ENCODE measurements at places on chromosomes 12 and 14.
A peak's percentile ranks its signal among the peaks of the same experiment; 100 is the strongest.

DNA sequence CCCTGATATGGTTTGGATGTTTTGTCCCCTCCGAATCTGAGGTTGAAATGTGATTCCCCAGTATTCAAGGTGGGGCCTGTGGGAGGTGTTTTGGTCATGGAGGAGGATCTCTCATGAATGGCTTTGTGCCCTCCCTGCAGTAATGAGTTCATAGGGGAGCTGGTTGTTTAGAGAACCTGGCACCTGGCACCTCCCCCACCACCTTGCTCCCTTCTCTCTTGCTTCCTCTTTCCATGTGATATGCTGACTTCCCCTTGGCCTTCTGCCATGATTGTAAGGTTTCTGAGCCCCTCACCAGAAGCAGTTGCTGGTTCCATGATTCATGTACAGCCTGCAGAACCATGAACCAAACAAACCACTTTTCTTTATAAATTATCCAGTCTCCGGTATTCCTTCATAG, 32.6 kb downstream of the CD163L1 start:
- no peak for DNase-seq

- no peak for DNase-seq
Observed at GRCh38 chr14:54600717-54601109, 33.8 kb downstream of the SAMD4A start.

- DNase-seq = no peak
Observed at GRCh38 chr12:8145754-8146441, 10.9 kb upstream of the ZNF705A start.

DNA sequence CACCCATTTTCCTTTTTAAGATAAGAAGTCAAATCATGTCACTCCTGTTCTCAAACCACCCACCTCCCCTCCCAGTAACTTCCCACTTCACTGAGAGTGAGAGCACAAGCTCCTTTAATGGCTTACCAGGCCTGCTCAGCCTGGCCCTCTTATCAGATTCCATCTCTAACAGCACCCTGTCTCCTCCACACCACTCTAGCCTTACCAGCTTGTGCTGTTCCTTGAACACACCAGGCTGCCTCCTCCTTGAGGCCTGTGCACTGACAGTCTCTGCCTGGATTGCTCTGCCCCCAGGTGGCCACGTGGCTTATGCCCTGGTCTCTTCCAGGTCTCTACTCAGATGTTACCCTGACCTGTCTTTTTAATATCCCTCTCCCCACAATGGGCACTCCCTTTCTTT, 40.1 kb upstream of the EVL start:
- no peak for DNase-seq

DNA sequence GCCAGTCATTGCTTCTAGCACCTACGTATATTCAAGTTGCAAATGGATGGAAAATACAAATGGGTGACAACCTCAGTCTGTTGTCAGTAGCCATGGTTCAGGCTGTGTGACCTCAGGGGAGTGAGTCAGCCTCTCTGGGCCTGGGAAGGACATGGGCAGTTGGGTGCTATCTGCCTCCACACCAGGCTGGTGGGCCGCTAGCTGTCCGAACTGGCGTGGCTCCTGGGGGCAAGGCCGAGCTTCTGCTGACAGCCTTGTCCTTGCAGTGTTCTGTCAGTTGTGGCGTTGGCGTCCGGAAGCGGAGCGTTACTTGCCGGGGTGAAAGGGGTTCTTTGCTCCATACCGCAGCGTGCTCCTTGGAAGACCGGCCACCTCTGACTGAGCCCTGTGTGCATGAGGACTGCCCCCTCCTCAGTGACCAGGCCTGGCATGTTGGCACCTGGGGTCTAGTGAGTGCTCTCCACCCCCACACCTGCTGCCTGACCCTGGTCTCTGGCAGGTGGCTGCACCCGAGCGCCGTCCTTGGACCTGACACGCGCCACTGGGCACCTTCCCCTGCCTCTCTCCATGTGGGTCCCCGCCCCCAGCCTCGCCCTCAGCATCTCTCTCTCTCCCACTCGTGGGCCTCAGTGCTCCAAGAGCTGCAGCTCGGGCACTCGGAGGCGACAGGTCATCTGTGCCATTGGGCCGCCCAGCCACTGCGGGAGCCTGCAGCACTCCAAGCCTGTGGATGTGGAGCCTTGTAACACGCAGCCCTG, 17.1 kb downstream of the PAPLN start:
- DNase-seq = no peak

- peak; percentile 27 for DNase-seq
Observed at GRCh38 chr14:106879241-106879640, 1352.9 kb downstream of the TMEM121 start.

DNA sequence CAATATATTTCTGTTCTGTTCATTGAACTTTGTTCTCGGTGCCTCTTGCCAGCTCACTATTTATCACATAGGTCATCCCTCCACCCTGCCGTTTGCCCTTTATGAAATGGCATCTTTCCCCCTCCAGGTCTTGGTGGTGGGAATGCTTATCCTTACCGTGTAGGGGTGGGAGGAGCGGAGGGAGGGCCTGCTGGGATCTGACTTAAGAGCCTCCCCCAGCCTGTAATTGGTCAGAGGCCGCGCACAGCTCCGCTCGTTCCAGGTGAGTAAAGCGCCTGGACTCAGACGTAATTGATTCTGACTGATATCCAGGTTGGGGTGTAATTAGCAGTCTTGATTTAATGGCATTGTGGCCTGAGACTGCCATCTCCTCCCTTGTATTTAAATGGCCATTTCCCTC, 185.3 kb downstream of the TSPAN9 start:
- DNase-seq = no peak

DNA sequence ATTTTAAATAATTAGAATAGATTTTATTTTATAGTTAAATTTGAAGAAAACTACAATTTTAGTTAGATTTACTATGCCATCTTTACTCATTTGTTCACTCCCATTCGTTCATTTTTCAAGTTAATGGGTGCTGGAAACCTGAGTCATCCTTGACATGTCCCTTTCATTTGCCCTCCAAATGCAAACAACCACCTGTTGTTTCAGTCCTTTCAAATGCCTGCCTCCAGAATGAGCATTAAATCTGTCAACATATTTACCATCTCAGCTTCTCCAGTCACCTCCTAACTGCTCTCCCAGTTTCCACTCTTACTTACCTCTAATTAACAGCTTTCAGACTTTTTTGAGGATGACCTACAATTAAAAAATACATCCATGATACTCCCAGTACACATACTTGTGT, 375.5 kb downstream of the RAD51B start:
- peak; percentile 89 for DNase-seq

- DNase-seq = peak; percentile 89
Observed at GRCh38 chr12:113116875-113117274, 18.7 kb downstream of the RASAL1 start.

DNA sequence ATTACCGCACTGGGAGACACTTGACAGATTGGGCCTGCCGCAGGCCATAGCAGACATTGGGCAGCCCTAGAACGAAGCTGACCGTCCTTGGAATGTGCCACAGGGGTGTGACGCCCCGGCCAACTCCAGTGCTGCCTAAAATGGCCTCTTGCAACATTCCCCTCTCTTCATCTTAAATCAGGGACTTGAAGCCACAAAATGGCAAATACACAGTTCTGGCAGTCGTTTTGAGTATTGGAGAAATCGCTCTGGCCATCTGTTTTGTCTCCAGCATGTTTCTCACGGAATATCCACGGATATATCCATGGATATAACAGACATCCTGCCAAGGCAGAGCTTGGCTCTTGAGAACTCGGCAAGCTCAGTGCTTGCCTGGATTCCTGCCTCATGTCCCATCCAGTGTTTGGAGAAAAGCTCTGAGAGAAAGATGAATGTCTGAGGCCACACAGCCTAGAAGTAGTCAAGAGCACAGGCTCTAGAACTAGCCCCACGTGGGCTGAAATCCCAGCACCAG, 158.4 kb downstream of the CHST11 start:
- no peak for DNase-seq

GRCh38 chr14:70186900-70187451, 1.8 kb downstream of the SLC8A3 start:
- DNase-seq = no peak

DNA sequence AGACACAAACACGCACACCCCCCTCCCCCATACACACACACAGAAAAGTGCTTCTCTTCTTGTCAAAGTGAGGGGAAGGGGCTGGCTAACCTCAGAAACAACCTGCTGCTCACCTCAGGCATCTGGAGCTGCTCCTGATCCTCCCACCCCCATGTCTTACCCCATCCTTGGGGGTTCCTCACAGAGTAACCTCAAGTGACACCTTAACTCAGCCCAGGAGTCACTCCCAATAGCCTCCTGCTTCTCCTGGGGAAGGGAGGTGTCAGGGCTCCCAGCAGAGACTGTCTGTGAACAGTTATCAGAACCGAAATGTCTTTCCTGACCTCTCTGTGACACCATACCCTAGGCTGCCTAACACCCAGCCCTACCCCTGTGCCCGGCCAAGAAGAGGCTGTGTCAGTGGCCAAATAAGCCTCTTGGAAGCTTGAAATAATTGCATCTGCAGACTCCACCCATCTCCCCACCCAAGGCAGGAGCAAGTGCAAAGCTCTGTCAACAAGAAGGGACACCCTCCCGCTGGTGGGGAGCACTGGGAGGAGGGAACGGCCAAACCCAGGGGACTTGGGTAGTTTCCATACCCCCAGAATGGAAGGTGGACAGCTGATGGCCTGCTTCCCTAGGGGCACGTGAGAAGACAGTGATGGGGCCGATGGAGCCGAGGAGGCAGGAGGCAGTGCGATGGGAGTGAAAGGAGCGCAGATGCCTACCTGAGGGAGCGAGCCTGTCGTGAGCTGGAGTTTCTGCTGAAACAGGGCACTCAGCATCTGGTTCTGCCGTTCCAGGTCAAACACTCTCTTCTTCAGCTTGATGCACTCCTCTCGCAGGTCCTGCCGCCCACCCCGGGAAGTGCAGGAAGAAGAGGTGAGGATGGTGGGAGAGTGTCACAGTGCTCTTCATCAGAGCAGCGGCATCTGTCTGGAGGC, 26.8 kb downstream of the NCKAP5L start:
- no peak for DNase-seq

DNA sequence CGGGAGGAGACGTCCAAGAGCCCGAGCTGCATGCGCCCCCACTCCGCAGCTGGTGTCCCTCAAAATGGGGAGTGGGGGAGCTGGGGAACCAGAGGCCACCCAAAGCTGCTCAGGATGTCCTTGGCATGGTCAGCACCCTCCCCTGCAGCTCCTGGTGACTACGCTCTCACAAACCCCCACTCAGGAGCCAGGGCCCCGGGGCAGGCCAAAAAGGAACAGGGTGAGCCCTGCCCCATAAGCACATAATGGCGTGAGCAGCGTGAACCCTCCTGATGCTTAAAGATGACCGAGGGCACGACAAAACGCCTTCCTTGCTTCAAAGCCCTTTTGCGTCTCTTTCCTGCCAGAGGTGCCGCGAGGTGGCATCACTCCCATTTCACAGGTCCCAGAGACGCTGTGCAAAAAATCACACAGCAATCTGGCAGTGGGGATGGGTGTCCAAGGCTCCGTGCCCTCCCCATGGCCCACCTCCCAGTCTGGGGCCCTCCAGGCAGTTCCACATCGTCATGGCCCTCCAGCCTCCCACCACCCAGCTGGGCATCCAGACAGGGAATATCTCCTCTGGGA, 13.5 kb downstream of the NCOR2 start:
- DNase-seq = no peak

DNA sequence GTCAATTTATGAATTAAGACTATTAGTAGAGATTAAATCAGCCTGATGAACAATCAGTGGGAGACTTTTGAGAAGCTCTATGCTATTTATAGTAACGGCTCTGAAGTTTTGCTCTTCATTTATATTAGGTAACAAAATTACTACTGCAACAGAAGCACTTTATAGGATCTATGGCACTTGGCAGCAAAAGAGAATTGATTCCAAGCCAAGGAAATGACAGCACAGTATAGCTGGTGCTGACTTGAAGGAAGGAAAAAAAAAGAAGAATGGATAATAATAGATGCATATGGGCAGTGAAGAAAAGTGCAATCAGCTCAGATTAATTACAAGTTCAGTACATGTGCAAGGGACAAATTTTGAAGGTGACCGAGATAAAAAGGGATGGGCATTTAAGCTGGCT, 228.2 kb upstream of the PPFIA2 start:
- no peak for DNase-seq

GRCh38 chr12:68157380-68157779, 2.2 kb downstream of the IFNG start:
- DNase-seq = no peak

DNA sequence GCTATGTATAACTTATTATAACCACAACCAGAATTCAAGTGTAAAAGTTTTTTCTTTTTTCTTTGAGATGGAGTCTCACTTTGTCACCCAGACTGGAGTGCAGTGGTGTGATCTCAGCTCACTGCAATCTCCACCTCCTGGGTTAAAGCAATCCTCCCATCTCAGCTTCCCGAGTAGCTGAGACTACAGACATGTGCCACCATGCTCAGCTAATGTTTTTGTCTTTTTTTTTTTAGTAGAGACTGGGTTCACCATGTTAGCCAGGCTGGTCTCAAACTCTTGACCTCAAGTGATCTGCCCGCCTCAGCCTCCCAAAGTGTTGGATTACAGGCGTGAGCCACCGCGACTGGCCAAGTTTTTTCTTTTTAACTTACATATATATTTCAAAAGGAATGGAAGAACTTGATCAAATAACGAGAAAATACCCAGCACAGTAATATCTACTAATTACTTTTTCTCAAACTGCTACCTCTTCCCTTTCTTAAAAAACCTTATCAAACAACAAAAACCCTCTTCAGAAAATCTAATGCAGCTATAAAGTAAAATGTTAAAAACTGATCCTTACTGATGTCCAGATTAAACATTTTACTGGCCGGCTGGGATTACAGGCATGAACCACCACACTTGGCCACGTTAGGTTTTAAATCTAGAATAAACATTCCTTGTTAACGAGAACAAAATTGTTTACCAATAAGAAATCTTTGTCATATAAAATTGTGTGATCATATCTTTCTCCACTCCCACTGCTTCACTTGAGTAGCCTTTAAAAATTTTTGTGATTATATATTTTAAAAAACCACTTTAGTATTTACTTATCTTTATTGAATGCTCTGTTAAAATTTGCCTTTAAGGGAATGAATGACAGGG, 41.3 kb upstream of the WDR89 start:
- DNase-seq = no peak

DNA sequence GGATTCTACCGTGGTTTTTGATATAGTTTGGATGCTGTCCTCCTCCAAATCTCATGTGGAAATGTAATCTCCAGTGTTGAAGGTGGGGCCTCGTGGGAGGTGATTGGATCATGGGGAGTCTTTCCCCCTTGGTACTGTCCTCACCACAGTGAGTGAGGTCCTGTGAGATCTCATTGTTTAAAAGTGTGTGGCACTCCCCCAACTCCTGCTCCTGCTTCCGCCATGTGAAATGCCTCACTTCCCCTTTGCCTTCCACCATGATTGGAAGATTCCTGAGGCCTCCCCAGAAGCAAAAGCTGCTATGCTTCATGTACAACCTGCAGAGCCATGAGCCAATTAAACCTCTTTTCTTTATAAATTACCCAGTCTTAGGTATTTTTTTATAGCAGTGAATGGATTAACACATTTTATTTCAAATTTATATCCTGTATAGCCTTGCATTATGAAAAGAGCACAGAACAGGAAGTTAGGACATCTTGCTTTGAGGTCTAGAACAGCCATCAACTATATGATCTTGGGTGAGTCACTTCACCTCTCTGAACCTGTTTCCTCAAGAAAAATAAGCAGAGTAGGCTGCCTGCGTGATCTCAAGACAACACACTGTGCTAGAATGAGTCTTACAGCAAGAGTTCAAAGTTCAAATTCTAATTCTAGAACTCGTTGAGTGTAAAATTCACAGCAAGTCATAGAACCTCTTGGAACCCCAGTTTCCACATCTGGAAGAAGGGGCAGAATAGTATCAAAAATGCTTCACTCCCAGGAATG, 160.9 kb upstream of the EEA1 start:
- no peak for DNase-seq

- no peak for DNase-seq
Observed at GRCh38 chr12:95788637-95789036, 1.9 kb downstream of the NTN4 start.

GRCh38 chr12:22525426-22525825, 18.9 kb downstream of the C2CD5 start:
- no peak for DNase-seq

Measured in NCI-H345 (cell line).